Lung (tissue), 17 donors: ENCODE measurements at places on chromosomes 11 and 22. TPM values are rescaled to one million over a fixed set of nuclear protein-coding genes. Genes with fewer than 3 reads are reported as not detected.

GTSE1 gene
- 2.3 TPM for total RNA-seq

OR51E2 gene
- not detected for total RNA-seq

- no peak for DNase-seq
Observed at GRCh38 chr22:23604939-23605712, 25.0 kb upstream of the IGLL1 start.

DNA sequence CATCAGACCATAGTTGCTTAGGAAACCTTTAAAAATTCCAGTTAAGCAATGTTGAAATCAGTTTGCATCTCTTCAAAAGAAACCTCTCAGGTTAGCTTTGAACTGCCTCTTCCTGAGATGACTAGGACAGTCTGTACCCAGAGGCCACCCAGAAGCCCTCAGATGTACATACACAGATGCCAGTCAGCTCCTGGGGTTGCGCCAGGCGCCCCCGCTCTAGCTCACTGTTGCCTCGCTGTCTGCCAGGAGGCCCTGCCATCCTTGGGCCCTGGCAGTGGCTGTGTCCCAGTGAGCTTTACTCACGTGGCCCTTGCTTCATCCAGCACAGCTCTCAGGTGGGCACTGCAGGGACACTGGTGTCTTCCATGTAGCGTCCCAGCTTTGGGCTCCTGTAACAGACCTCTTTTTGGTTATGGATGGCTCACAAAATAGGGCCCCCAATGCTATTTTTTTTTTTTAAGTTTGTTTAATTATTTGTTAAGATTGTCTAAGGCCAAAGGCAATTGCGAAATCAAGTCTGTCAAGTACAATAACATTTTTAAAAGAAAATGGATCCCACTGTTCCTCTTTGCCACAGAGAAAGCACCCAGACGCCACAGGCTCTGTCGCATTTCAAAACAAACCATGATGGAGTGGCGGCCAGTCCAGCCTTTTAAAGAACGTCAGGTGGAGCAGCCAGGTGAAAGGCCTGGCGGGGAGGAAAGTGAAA, 73.4 kb downstream of the NCAPD3 start:
- DNase-seq: peak; percentile 18

DNA sequence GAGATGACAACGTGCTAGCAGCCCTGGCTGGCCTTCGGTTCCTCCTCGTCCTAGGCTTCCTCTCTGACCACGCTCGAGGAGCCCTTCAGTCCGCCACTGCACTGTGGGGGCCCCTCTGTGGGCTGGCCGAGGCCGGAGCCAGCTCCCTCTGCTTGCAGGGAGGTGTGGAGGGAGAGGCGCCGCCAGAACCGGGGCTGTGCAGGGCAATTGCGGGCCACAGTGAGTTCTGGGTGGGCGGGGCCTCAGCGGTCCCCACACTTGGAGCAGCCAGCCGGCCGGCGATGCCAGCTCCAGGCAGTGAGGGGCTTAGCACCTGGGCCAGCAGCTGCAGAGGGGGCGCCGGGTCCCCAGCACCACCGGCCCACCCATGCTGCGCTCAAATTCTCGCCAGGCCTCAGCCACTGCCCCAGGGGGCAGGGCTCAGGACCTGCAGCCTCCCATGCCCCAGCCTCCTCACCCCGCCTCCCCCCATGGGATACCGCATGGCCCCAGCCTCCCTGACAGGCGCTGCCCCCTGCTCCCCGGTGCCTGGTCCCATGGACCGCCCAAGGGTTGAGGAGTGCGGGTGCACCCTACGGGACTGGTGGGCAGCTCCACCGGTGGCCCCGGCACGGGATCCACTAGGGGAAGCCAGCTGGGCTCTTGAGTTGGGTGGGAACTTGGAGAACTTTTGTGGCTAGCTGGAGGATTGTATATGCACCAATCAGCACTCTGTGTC, 399.4 kb downstream of the LUZP2 start:
- DNase-seq: no peak

DNA sequence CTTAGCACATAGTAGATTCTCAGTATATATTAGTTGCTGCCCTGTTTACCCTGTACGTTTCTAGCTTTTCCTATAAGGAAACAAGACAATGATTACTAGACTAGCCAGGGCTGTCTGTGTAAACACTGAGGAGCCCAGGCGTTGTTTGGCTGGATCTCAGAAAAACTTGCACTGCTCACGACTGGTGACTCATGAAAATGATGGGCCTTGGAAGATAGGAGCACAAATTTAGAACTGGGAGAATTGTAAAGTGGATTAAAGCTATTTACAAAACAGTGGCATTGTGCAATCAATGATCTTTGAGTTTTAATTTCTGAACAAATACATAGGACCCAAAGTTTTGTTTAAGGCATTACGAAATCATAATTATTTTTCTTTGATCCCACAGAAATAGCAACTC, 276.9 kb downstream of the FAM76B start:
- DNase-seq: peak; percentile 94

GRCh38 chr22:22827187-22827939, 60.3 kb upstream of the IGLL5 start:
- no peak for DNase-seq

GRCh38 chr22:44914026-44914721, 95.6 kb downstream of the PHF21B start:
- no peak for DNase-seq

- no peak for DNase-seq
Observed at GRCh38 chr11:72807792-72808191, 6.4 kb upstream of the ATG16L2 start.

GRCh38 chr11:47336595-47336994, 15.9 kb downstream of the MYBPC3 start:
- DNase-seq: no peak
